C1 segment of cervical spinal cord (tissue), 14 donors: ENCODE measurements at places on chromosomes 3 and 15.

GRCh38 chr3:57616233-57616632 is 19.1 kb upstream of the ARF4 start:
- DNase-seq, result no peak

DNA sequence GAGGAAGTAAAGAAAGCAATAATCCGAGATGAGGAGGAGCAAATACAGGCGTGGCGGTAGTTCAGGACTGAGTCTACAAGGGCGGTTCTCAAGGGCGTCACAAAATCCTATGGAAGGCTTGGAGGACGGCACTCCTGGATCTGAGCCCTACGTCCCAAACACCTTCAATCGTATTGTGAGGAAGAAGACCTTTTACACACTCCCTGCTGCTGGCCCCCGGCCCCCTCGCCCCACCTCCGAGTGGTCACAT is 747 bp downstream of the PLD1 start:
- DNase-seq, result no peak

- DNase-seq, result no peak
Measured at GRCh38 chr3:112647122-112647521, 6.2 kb upstream of the CCDC80 start.

GRCh38 chr3:123792473-123793201 is 91.5 kb downstream of the MYLK start:
- DNase-seq, result no peak

- DNase-seq, result no peak
Measured at GRCh38 chr3:73401616-73402279, 223.0 kb downstream of the PDZRN3 start.

DNA sequence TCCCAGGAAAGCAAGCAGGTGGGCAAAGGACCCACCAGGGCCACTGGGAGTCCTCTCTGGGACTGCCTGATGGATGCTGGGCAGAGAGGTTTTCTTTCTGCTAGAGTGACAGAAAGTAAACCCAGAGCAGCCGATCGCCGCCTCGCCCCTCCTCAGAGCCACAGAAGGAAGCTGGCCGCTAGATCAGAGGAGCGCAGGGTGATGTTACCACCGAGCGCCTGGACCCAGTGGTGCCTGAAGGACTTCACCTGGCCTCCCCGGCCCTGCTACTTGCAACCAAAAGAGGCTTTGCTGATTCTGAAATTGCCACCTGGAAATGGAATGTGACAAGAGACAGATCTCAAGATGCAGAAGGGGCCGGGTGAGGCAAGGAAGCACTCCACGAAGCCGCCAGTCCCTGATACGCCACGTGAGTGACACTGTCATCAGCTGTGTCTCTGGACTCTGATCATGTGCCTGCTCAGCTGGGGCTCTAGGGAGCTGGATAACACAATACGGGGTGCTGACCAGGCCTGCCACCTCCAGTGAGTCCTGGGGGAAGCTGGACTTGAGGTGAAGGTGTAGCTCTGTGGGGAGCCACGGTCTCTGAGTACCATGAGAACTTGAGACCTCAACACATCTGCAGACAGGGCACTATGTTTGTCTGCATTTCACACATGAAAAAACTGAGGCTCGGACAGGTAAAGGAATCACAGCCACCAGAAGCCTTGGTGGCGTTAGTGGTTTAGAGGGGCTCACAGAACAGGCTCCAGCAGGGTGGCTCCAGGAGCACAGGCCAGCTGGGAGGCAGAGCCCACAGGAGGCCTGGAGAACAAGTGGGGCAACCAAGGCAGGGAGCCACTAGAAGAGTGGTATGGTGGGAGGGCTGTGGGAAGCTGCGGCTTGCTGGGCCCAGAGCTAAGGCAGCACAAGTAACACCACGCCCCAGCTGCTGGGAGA is 137.9 kb upstream of the PRR20G start:
- no peak for DNase-seq

GRCh38 chr15:38745126-38745525 is 180.5 kb upstream of the RASGRP1 start:
- DNase-seq, result no peak

- no peak for DNase-seq
Measured at GRCh38 chr3:170641510-170642236, 55.8 kb upstream of the SLC7A14 start.

- no peak for DNase-seq
Measured at GRCh38 chr3:113157408-113158030, 53.8 kb upstream of the BOC start.

- DNase-seq, result no peak
Measured at GRCh38 chr3:194955546-194955945, 269.9 kb downstream of the FAM43A start.
